WTC11 (cell line): ENCODE measurements at places on chromosomes 5 and 9. TPM values are rescaled to one million over a fixed set of nuclear protein-coding genes. Genes with fewer than 3 reads are reported as not detected.

DNA sequence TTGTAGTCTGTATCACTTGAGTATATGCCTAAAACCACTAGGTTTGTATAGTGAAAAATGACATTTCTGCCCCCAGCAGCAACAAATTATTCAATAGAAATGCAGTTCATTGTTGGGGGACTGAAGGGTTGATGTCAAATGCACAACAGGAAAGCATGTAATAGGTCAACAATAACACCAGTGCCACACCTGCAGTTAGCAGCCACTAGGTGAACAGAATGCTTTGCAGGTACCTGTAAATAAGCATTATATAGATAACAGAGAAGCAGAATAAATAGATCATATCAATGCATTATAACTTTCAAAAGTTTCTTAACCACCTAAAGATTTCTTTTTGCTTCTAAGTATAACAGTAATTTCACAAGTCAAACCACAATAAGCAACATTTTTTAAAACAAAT is 435.9 kb upstream of the DMAC1 start:
- no peak for DNase-seq

DNA sequence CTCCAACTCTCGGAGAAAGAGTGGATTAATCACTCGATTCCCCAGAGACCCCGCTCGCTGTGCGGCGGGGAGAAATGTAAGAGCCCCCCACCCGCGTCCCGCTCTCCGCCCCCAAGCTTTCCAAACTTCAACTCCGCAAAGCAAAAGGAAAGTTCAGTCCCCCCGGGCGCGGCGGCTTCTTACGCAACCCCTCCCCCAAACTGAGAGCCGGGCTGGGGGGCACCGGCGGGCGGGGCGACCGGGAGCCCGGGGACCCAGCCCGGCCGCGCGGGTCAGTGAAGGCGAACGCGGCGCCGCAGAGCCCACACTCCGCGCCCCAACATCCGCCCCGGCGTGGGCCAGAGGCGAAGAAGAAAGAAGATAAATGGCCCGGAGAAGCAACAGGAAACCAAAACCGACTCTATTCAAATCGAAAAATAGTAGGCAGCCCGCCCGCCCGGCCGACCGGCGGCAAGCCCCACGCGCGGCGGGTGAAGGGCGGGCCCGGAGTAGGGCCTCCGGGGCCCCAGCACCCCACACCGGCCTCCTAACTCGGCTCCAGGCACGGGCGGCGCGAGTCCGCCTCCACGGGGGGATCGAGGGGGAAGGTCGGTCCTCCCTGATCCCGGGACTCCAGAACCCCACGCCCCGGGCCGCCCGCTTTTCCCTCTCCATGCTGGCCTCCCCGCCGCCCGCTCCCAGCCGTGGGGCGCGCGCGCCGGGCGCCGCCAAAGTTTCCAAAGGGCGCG is 720 bp downstream of the NOTCH1 start:
- no peak for DNase-seq

Gene IL9
- total RNA-seq = not detected in 3 replicates

- no peak for DNase-seq
Observed at GRCh38 chr5:38317868-38318267, 59.5 kb downstream of the EGFLAM start.

Gene SERINC5
- 128 to 139 TPM (median 139 TPM) in 3 replicates for total RNA-seq

Gene ELOVL7
- 7.1 to 8.5 TPM (median 7.8 TPM) in 3 replicates for total RNA-seq

DNA sequence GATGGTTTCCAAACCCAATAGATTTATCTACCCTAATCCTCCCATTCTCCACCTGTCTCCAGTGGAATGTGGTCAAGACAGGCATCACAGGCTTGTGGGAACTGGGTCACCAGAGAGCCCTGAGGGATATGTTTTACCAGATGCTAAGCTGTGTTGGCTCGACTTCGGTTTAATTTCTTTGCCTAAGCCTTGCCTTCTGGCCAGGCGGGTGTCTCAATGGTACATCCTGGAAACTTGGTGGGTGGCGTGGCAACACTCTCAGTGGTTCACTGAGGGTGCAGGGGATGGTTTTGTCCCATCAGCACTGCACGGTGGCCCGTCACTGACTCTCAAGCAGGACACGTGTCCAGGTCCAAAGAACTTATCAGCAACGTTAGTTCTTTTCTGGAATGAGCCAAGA is 192.2 kb downstream of the TENT4A start:
- DNase-seq = no peak

Gene SPATA31D4
- total RNA-seq = not detected in 3 replicates

DNA sequence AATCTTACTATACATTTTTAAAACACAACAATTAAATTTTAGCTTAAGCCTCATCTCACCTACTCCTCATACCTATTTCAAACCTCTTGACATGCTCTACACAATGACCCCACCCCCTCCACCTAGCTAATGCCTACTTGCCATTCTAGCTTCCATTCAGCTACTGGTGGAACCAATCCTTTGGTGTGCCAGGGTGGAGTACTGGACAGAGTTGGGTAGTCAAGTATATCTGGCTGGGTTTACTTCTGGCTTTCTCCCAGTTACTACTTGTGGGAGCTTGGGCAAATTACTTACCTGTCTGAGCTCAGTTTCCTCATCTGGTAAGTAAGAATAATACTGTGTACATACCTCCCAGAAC is 24.3 kb downstream of the PLPP1 start:
- no peak for DNase-seq

- no peak for DNase-seq
Observed at GRCh38 chr5:31413030-31413812, 118.7 kb downstream of the DROSHA start.

DNA sequence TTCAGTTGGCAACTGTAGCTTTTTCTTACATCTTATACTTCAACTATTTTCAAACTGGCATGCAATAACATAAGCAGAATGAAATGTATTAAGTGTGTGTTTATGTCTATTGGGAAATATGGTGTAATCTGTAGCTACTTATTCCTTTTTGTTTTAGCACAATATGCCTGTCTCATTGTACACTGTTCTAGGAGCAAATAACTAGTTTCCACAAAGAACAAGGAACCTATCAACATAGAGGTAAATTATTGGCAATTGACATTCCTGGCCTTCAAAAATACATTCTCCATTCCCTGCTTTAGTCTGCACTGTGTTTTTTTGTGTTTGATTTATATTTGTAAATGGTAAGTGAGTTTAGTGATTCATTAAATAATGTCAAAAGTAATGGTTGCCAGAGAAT is 75.7 kb downstream of the FBXL7 start:
- no peak for DNase-seq
